Stimulated activated memory B cell treated with anti-CD40 and anti-IgM and Interleukin-4, amounts not matched to agents 10 μg/mL and 1 μg/mL and 100 μg/mL, for 72 hours (primary cell): ENCODE measurements at places on chromosomes 7 and 10.

DNA sequence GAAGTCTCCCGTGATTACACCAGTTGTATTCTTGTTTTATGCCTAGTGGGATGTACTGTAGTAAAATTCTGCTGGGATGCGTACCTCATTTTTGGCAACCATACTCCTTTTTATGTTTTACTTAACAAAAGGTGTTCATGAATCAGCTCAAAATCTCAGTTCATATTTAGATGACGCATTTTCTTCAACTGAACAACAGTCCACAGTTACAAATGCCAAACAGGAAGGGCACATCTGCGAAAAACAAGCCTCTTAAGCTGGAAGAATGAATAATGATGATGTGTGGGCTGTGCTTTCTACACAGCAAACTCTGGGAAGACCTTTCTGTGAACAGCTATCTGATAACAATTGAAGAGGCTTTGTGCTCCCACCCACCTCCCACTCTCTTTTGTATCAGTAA lies 68.4 kb upstream of the NRBF2 start:
- ATAC-seq = no peak

- ATAC-seq = no peak
These were observed 11.2 kb downstream of the MNX1 start for GRCh38 chr7:156998988-156999957.

GRCh38 chr10:70167246-70167645 lies 3.1 kb downstream of the SAR1A start:
- no peak for ATAC-seq

- ATAC-seq = no peak
These were observed 477.9 kb downstream of the RPS24 start for GRCh38 chr10:78511324-78512204.

GRCh38 chr10:124745673-124746072 lies 1.5 kb upstream of the FAM53B start:
- no peak for ATAC-seq

DNA sequence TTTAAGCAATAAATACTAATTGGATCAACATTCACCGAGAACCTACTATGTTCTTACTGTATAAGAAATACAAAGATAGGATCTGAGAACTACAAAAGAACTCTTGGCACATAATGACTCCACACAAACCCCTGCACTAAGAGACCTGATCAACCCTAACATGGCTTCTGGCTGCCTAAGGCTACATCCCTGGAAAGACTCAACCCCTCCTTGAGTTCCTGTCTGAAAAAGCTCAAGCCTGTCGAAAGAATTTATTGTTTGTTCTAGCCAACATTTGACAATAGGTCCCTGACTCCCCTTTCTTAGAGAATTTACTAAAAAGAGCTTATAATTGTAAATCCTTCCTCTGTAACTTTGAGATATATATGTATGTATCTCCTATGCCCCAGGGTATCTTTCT lies 125.3 kb upstream of the SGCE start:
- no peak for ATAC-seq

DNA sequence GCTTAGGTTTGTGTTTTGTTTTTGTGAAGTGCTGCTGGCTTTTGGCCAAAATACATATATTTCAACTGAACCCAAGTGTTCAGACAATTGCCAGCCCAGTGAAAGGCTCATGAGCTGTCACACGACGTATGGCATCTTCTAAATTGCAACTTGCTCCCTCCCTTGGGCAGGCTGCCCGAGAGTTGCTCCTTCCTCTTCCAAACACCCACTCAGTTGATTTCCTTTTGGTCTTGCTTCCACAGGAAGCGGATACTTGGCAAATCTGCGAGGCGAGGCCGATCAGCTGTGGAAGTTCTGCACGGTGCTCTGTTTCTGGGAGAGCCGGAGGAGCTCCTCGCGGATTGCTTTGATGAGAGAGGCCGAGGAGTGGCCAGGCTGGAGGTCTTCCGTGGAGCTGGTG lies 39.6 kb upstream of the ATP6V0A4 start:
- no peak for ATAC-seq

DNA sequence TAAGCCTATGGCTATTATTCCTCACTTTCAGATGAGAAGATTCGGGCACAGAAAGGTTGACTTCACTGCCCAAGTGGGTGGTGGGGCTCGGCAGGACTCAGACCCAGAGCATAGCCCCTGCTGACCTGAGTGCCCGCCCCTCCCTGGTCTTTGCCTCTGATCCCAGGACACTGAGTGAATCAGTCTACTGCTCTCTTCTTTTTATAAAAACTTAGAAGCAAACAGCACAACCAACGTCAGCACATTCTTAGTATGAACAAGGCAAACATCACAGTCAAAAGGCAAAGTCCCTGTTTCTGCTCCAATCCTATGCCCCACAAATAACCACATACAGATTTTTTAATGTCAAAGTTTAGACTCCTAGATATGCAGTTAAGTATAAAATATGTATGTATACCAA lies 237.8 kb downstream of the ZMYND11 start:
- ATAC-seq = no peak

DNA sequence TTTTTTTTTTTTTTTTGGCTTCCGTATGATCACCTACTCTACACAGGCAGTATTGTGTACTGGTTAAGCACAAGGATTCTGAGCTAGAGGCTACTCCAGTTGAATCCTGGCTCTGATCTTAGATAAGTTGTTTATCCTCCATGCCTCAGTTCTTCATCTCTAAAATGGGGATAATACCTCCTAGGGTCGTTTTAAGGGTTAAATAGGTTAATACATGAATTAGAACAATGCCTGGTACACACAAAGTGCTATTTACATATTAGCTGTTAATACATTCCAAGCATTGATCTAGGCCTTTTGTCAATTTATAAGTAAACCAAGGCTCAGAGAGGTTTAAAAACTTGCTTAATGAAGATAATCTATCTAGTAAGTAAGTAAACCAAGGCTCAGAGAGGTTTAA lies 59.0 kb downstream of the ST7 start:
- ATAC-seq = no peak

DNA sequence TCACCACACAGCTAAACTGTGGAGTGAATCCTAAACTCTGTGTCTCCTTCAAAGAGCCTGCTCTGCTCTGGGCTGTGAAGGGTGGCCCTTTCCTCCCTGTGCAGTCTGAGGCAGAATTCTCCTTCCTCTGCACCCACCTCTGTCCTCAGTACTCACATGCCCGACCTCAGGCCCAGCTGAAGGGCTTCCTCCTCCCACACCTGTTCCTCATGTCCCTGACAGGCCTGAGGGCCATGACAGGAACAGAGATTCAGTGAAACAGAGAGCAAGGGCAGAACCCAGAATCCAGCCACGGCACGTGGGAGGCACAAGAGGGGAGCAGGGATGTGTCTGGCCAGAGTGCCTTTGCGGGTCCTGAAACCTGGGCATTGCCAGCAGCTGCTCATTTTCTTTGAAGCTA lies 13.9 kb downstream of the CREB3L2 start:
- peak; percentile 42 for ATAC-seq

DNA sequence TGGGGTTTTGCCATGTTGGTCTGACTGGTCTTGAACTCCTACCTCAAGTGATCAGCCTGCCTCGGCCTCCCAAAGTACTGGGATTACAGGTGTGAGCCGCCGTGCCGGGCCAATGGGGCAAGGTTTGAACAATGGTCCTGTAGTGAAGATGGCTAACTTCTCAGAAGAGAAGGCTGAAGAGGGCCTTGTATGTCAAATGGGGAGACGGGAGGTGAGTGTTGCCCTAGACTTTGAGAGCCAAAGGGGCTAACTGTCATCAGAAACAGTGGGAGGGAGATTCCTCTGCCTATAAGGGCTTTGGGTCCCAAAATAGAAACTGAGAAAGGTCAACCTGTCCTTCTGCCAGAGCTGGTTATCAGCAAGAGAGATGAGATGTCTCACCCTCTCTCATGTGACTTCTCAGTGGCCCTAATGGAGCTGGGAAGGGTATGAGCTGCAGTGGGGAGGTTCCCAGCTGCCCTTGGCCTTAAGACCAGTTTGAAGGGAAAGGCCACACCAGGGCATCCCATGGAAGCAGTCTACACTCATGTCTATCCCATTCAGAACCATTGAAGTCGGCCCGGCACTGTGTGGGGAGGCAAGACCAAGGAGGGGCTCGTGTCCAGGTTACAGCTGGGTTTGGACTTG lies 1.3 kb upstream of the SAMD8 start:
- no peak for ATAC-seq

- no peak for ATAC-seq
These were observed 42.4 kb downstream of the P4HA1 start for GRCh38 chr10:73054286-73054685.

DNA sequence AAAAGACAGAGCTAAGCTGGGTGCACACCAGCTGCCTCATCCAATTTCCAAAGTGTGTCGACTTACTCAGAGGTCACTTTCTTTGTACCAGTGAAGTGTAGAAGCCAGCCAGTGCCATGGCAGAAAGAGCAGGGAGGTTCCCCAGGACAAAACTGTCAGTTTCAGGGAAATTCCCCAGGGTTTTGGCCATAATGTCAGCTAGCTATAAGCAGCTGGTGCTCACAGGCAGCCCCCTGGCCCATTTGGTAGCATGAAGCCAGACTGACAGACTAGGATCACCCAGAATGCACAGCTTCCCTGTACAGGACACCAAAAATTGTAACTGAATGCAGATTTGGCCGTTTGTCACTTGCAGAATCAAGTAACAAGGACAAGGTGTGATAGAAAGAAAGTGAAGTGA lies 28.6 kb downstream of the MRPL32 start:
- ATAC-seq = no peak
